ENCODE measurements at places on chromosomes 5 and 9.

GRCh38 chr9:133333566-133333965, 2.4 kb downstream of the SURF6 start:
- no peak for DNase-seq

- DNase-seq, result no peak
These were observed 45.2 kb upstream of the FCN2 start for GRCh38 chr9:134835448-134835847.

GRCh38 chr9:104682642-104683041, 11.7 kb upstream of the OR13D1 start:
- DNase-seq, result peak; percentile 69

DNA sequence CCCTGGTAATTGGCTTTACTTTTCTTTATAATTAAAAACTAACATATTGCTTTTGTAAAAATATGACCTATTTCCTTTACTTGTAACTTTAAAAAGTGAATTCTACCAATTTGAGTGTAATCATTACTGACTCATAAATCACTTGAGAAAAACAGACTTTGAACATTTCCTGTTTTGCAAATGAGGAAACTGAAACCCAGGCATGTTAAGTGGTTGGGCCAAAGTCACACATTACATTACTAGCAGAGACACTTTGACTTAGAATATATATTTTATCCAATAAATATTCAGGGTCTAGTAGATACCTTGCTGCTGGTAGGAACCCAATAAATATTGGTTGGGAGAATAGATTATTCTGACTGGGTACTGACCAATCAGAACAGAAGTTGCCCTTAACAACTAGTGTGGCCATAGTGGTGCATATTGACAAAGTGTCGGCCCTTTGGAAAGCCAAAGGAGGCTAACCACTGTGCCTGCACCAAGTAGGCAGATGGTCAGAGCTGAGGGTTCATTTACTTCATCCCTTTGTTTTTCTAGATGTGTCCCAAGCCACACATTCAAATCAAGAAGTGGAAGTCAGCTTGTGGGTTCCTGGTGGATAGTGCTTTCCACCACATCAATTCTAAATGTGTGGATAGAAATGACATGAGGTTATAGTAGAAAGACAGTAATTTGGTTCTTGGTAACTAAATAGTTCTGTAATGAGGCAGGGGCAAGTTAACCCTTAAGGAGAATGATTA, 365.1 kb upstream of the RIOK2 start:
- DNase-seq, result no peak

- DNase-seq, result peak; percentile 33
These were observed 233.9 kb upstream of the SGCD start for GRCh38 chr5:156093024-156093423.

DNA sequence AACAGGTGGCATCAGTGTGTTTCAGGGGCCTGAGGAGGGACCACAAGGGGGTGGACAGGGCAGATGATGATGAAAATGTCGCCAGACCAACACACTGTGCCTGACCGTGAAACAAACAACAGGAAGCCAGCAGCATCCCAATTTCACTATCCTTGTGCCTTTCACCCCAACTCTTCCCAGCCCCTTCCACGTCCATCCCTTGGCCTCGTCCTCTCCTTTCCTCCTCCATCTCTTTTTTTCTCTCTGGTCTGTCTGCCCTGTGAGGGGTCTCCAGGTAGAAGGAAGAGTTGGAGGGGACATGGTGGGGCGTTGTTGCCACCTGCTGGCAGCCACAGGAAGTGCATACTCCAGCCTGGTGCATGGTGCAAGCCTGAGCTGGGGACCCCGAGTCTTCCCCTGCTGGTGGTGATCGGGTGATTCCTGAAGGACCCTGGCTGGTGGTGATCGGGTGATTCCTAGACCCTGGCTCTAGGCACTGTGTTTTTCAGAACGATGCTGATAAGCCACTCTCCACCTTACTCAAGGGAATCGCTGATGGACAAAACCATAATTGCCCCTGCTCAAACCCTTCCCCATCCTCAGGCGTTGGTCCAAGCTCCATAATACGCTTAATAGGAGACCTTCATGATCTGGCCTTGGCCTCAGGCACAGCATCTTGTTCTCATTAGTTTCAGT, 21.7 kb upstream of the NSD1 start:
- DNase-seq, result peak; percentile 37

GRCh38 chr9:137631345-137632229, 12.8 kb downstream of the EHMT1 start:
- no peak for DNase-seq

- DNase-seq, result no peak
These were observed 99.7 kb downstream of the THBS4 start for GRCh38 chr5:80134876-80135275.

DNA sequence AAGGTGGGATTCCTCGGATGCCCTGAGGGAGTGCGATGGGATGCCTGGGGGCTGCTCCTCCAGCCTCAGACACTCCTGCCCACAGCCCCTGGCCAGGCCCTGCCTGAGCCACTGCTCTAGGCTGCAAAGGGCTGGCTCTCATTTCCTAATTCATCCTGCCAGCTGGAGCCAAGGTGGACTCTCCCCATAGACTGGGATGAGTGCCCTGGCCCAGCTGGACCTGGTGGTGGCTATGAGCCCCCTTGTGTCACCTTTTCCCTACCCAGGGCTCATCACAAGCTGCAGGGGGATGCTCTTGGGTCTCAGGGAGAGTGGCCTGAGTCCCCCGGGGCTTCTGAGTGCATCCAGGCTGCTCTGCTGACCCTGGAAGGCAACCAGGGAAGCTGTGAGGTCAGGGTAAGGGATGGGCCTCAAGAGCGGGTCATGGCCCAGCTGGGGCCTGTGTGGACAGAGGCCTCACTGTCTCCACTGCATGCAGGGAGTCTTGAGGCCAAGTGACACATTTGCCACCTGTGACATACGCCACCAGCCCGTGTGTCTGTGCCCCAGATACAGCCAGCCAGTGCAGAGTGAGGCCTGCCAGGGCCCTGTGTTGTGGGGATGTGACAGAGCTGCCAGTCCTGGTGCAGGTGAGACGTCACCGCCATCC, 102.7 kb upstream of the IER5L start:
- DNase-seq, result peak; percentile 7

GRCh38 chr9:8491563-8491962, 692.0 kb upstream of the DMAC1 start:
- no peak for DNase-seq

GRCh38 chr5:14816374-14816998, 55.1 kb downstream of the ANKH start:
- no peak for DNase-seq

GRCh38 chr9:131521203-131521602, 9.9 kb downstream of the UCK1 start:
- no peak for DNase-seq
